Bladder microvascular endothelial cell (primary cell): ENCODE measurements at places on chromosomes 4 and X. TPM values are rescaled to one million over a fixed set of nuclear protein-coding genes. Genes with fewer than 3 reads are reported as not detected.

Gene PDE6B
- total RNA-seq = 2.1 and 6.9 TPM in 2 replicates

Gene NEXMIF
- total RNA-seq = 0.06 TPM in 1 of 2 replicates, not detected in the other

Gene RBMX2
- 22.3 and 25.7 TPM in 2 replicates for total RNA-seq

Gene CXorf65
- not detected in 2 replicates for total RNA-seq

Gene CXCL3
- total RNA-seq = 0.16 and 1.1 TPM in 2 replicates

Gene SATL1
- total RNA-seq = not detected in 2 replicates

Gene UGT2B11
- total RNA-seq = not detected in 2 replicates
